ENCODE measurements at places on chromosomes 11 and 22. TPM values are rescaled to one million over a fixed set of nuclear protein-coding genes. Genes with fewer than 3 reads are reported as not detected.
A peak's percentile ranks its signal among the peaks of the same experiment; 100 is the strongest.

Gene ATP5MG
- total RNA-seq, result 237 TPM

- peaks cover 37% of the 10 kb centered on the region for H3K36me3 ChIP-seq
- H3K4me1 ChIP-seq, result peaks cover 22% of the 10 kb centered on the region
- no peak overlapping the region for H3K4me3 ChIP-seq
- H3K27ac ChIP-seq, result no peak overlapping the region
- no peak for DNase-seq
- no peaks in the 10 kb centered on the region for H3K27me3 ChIP-seq
These were observed 8.5 kb downstream of the SCO2 start for GRCh38 chr22:50516891-50517290.

- H3K27me3 ChIP-seq, result no peaks in the 10 kb centered on the region
- H3K4me3 ChIP-seq, result no peak overlapping the region
- H3K27ac ChIP-seq, result peak overlapping the region; percentile 31
- peaks cover 15% of the 10 kb centered on the region for H3K36me3 ChIP-seq
These were observed 40.4 kb downstream of the TNRC6B start for GRCh38 chr22:40218152-40218551.

DNA sequence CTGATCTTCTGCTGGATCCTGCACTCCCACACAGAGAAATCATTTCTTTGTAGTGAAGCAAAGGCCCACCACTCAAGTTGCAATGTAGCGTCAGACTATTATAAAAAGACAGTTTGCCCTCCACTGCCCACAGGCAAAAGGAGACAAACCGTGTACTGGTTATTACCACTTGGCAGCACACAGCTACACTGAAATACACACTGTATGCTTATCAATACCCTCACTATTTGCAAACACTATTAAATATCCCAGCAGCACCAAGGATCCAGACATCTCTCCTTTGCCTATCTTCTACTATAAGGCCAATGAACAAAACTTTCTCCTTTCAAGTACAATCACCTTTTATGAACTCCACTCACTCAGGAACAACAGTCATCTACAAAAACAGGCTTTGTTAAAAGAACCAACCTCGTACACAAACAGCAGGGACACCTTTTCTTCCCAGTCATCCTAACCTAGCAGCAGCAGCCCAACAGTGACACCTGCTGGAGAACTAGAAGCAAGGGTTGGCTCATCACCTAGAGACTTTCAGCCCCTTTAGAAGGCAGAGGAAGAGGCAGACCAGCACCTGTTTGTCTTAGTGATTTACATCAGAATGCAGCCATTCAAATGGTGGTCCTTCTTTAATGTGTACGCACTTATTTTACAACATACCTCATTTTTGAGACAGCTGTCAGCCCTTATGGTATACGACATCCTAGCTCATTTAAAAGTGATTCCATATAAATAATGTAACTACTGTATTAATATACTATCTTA lies 56.1 kb downstream of the AMBRA1 start:
- H3K4me1 ChIP-seq, result peaks cover 14% of the 10 kb centered on the region
- no peaks in the 10 kb centered on the region for H3K27me3 ChIP-seq
- H3K27ac ChIP-seq, result peak overlapping the region; percentile 8
- peak; percentile 70 for DNase-seq

Gene MMP8
- not detected for total RNA-seq

Gene HBG1
- total RNA-seq, result not detected

DNA sequence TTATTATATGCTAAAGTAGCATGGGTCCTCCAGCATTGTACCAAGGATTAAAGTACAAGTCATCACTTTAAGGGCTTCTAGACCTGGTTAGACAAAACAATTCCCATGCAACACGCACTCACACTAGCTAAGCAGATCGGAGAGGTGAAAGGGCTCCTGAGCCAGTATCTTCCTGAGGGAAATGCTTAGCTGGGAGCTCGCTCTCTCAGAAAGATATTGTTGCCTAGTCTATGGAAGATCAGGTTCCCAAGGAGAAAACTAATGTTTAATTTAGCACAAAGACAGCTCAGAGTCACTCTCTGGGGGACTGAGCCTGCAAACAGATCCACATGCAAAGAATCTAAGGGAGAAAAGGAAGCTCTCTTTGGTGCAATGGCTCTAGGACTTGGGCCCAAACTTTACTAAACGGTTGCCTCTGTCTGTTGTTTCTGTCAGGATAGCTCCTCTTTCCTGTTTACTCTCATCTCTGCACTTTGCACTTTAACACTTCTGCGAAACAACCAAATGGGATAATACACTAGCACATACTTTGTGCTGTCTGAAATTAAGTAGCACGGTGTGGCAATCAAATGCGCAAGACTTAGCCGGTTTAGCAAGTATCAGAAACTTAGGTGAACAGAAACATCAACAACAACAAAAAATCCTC lies 10.7 kb downstream of the MAML2 start:
- H3K27me3 ChIP-seq, result no peaks in the 10 kb centered on the region
- no peak overlapping the region for H3K4me3 ChIP-seq
- peak overlapping the region; percentile 57 for H3K27ac ChIP-seq
- H3K4me1 ChIP-seq, result peaks cover 78% of the 10 kb centered on the region
- DNase-seq, result no peak
- peaks cover 40% of the 10 kb centered on the region for H3K36me3 ChIP-seq

DNA sequence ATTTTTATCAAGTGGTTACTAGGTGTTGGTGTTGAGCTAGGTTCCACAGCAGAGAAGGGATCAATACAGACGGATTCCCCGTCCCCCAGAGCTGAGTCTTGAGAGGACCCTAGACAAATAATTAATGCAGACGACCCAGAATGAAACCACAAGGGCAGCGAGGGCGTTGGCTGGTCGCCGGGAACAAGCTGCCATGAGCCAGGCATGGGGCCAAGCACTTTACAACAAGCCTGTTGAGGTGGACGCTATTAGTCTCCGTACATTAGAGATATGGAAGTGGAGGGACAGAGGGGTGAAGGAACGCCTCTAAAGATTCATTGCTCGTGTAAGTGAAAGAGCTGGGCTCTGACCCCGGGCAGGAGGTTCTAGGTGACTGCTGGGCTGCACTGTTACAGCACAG lies 77.1 kb upstream of the EIF3D start:
- no peaks in the 10 kb centered on the region for H3K4me1 ChIP-seq
- no peak overlapping the region for H3K27ac ChIP-seq
- DNase-seq, result no peak
- peaks cover 27% of the 10 kb centered on the region for H3K27me3 ChIP-seq
- no peak overlapping the region for H3K4me3 ChIP-seq

DNA sequence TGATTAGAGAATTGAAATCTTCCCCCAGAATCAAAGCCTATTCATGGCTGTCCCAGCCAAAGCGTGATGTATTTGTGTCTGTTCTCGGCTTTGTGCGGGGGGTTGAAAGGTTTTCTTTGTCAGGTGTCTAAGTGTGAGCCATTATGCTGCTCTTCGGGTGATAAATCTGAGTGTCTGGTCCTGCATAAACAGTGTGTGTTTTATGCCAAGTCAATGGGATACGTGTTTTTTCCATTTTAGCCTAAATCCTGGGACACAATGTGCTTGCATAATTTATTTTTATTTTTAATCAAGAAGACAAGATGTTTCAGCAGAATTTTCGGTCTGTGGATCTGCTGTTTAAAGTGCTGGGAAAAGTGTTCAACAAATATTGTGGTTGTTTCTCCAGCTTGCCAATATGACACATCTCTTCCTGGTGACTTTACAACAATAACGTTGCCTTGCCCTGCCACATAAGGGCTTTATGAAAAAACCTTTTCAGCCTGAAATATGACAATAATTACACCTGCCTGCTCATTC lies 267.8 kb downstream of the TBC1D22A start:
- no peak for DNase-seq
- no peak overlapping the region for H3K4me3 ChIP-seq
- no peaks in the 10 kb centered on the region for H3K36me3 ChIP-seq
- H3K27me3 ChIP-seq, result no peaks in the 10 kb centered on the region

DNA sequence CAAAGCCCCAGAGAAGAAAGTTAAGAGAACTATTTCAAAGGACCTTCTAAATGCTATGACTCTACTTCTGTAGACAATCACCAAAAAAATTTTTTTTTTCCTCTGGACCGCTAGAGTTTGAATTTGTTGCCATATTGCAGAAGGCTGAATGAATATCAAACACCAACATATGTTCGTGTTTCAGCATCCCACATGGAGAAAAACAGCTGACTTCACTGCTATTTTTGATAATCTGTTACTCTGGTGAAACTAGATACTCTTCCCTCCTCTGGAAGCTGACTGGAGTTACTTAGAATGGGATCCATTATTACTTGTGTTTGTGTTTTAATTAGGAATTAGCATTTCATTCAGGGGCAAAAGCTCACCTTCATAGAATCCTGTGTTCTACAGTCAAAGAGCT lies 447.0 kb downstream of the AASDHPPT start:
- no peak overlapping the region for H3K4me3 ChIP-seq
- no peak overlapping the region for H3K27ac ChIP-seq
- no peaks in the 10 kb centered on the region for H3K4me1 ChIP-seq
- no peaks in the 10 kb centered on the region for H3K36me3 ChIP-seq

GRCh38 chr11:60221692-60222091 lies 21.2 kb downstream of the MS4A4E start:
- H3K36me3 ChIP-seq, result no peaks in the 10 kb centered on the region
- no peaks in the 10 kb centered on the region for H3K4me1 ChIP-seq
- no peak overlapping the region for H3K4me3 ChIP-seq

DNA sequence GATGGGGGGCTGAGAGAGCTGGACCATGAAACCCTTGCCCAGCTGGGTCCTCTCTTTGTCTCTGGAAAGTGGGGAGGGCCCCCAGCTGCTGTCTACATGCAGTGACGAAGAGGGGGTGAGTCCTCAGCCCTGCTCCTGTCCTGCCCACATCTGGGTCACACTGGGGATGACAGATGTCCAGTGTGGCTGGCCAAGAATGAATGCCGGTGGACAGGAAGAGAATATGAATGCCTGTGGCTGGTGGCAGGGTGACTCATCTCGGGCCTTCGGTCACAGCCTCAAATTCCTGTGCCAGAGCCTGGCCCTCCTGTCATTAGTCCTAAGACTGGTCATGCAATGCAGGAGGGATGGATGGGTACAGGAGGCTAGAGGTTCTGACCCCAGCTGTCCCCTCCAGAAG lies 2.2 kb upstream of the PNPLA3 start:
- H3K4me3 ChIP-seq, result no peak overlapping the region
- H3K36me3 ChIP-seq, result no peaks in the 10 kb centered on the region
- H3K27me3 ChIP-seq, result peaks cover 25% of the 10 kb centered on the region
- H3K27ac ChIP-seq, result no peak overlapping the region
